Peyer's patch (tissue), 4 donors: ENCODE measurements at places on chromosomes 12 and 14. TPM values are rescaled to one million over a fixed set of nuclear protein-coding genes. Genes with fewer than 3 reads are reported as not detected.
A peak's percentile ranks its signal among the peaks of the same experiment; 100 is the strongest.

The JDP2 gene
- 111 TPM for total RNA-seq

The DTX1 gene
- total RNA-seq, result 33.8 TPM

The NGDN gene
- 25.5 TPM for total RNA-seq

The GPR137C gene
- total RNA-seq, result 1.7 TPM

- DNase-seq, result no peak
Measured at GRCh38 chr12:38139456-38139855, 177.1 kb upstream of the ALG10B start.

- DNase-seq, result peak; percentile 70
Measured at GRCh38 chr12:107349008-107349747, 255.8 kb upstream of the CRY1 start.

The PROX2 gene
- total RNA-seq, result not detected

The CEP128 gene
- total RNA-seq, result 51.2 TPM

The TAS2R8 gene
- total RNA-seq, result not detected

GRCh38 chr12:32455607-32456071 lies 56.3 kb downstream of the FGD4 start:
- no peak for DNase-seq

DNA sequence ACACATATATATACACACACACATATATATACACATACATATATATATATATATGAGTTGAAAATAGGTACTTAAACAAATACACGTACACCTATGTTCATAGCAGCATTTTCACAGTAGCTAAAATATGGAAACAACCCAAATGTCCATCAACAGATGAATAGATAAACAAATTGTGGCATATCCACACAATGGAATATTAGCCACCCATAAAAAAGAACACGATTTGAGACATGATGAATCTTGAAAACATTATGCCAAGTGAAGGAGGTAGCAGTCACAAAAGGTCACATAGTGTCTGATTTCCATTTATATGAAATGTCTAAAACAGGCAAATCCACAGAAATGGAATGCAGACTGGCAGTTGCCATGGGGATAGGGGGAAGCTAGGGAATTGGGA lies 276.3 kb downstream of the KSR2 start:
- DNase-seq, result no peak

DNA sequence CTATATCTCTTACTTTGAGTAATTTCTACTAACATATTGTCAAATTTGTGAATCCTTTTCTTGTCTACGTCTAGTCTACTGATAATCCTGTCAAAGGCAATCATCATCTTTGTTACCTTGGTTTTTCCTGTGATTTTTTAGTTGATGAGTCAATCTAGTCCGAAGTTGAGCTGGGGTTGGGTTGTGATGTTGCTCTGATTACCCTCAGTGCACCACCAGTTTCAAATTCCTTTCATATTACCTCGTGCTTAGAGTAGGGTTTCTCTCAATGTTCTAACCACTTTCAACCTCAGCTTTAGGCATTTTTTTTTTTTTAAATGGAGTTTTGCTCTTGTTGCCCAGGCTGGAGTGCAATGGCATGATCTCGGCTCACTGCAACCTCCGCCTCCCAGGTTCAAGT lies 186.8 kb downstream of the BTG1 start:
- no peak for DNase-seq

The WDR89 gene
- total RNA-seq, result 7.4 TPM

DNA sequence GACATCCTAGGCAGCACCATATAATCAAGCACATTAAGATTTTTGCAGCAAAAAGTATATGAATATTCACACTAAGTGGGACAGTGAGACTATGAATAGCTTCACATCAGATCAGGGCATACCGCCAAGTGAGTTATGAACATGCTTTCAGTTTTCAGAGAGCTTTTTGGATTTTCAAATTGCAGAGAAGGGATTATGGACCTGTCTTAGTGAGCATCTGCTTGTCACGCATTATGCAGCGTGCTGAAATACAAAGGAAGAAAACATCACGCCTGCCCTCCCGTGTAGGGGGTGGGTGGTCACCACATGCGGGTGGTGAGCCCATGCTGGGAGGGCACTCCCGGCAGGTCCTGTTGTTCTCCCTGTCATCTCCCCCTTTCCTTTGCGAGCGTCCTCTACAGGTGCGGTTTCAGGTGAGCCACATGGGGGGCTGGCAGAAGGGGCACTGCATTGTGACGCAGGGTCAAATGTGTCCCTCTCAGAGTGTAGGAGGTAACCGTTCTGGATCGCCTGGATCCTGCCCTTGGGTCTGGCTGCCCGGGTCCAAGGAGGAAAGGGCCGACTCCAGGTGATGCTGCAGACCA lies 42.6 kb downstream of the TRAF3 start:
- DNase-seq, result no peak

GRCh38 chr14:83709116-83709515 lies 1820.8 kb upstream of the FLRT2 start:
- no peak for DNase-seq

DNA sequence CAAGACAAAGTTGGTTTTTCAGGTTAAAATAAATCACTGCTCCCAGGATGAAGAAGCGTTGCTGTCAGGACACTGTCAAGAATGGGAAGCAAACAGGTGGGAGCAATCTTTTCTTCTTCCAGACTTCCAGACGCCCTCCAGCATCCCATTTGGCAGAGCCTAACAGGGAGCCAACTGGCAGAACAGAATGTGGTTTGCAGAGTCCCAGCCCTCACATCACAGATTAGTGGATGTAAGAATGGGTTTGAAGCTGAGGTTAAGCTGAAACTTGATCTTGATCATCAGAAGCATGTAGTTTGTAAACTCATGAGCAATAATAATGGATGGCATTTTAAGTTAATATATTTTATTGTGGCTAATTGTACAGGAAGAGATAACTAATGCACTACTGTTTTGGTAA lies 636.4 kb downstream of the SLC6A15 start:
- DNase-seq, result no peak

The ASCL1 gene
- total RNA-seq, result not detected

- no peak for DNase-seq
Measured at GRCh38 chr12:101474711-101475386, at the start of gene SPIC. TSS of gene SPIC (plus strand) at chr12:101475336. CDS start at chr12:101476905, 1,569 bp downstream.

The GPR135 gene
- 8.0 TPM for total RNA-seq

DNA sequence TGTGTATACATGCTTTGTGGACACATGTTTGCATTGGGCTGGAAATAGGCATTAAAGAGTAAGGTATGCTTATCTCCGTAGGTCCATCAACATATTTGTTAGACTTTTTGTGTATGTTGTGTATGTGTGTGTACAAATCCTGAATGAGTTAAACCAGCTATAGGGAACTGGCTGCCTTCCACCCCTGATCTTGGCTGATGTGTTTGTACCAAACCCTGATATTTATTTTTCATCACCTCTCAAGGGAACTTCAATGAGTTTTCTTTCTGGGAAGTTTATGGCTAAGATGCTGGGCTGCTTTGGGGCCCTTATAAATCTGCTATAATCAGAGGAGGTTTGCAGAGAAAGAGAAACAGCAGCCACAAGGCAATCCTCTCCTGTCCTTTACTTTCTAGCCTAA lies 37.1 kb upstream of the CISTR start:
- DNase-seq, result no peak

DNA sequence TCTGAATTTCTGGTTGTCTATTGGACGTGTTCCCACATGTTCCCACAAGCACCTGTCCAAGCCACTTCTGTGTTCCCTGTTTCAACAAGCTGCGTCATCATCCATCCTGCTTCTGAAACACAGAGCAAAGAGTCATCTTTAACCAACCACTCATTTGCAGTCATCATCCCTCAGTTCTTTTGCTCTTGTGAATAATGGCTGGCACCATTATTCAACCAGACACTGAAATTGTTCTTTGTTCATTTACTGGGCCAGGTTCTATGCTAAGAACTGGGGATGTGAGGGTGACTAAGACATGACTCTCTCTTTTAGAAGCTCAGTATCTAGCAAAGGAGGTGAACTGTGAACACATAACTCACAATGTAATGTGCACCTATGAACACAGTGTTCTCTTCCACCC lies 40.7 kb upstream of the ANO4 start:
- no peak for DNase-seq

The PPFIA2 gene
- 3.2 TPM for total RNA-seq

The BEST3 gene
- total RNA-seq, result not detected

- DNase-seq, result no peak
Measured at GRCh38 chr14:72303930-72304329, 371.7 kb downstream of the RGS6 start.

The SLC38A4 gene
- 0.18 TPM for total RNA-seq

DNA sequence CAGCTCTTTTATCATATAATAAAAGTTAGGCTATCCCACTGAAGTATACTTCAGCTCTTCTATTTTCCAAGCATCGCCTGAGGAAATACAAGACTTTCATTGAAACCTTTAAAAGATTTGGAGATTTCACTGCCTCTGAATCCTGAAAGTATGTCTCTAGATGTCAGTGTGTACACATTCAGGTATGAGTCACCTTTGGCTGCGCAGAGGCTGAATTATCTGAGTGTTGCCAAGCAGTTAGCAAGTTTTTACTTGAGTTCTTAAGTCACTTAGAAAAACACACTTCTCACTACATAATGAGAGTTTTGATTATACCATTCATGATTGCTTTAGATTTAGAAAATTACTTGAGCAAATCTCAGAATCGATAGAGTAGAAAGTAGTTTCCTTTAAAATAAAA lies 210.3 kb downstream of the TMTC2 start:
- no peak for DNase-seq

GRCh38 chr14:85527006-85527405 lies 2.9 kb upstream of the FLRT2 start:
- no peak for DNase-seq

DNA sequence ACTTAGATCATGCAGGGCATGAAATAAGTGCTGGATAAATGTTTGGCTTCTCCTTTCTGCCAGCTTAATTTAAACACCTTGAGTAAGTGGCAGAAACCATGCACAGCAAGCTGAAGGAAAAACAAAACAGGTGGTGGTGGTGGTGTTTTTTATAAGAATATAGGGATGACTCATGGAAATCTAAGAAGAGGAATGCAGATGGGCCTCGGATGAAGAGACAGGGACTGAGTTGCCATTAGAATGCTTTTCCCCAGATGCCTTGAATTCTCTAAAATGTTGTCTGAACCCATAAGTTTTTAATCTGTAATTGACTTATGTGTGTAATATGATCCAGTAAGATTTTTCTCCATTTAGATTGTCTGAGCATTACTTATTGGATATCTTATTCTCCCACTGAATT lies 93.1 kb upstream of the ZDHHC17 start:
- no peak for DNase-seq

GRCh38 chr14:105043641-105044040 lies 21.6 kb downstream of the GPR132 start:
- DNase-seq, result no peak

DNA sequence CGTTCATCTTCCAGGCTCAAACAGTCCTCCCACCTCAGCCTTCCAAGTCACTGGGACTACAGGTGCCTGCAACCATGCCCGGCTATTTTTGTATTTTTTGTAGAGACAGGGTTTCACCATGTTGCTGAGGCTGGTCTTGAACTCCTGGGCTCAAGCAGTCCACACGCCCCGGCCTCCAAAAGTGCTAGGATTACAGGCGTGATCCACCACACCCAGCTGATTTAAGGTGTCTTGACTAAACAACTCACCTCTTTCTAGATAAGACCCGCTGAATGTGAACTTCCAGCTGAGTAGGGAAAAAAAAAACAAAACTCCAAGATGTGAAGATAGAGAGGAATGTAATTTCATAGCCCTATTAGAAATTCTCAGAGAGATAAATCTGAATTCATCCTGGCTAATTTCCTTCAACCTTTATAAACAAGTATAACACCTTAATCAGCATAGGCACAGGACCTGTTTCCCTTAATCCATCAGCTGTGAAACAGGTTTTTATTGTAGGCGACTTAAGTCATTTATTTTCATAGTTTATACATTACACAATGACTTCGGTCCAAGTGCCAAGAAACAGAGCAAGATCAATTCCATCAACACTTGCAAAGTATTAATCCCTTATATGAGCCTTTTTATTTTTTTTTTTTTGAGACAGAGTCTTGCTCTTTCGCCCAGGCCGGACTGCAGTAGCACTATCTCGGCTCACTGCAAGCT lies 51.5 kb downstream of the HCAR2 start:
- no peak for DNase-seq

DNA sequence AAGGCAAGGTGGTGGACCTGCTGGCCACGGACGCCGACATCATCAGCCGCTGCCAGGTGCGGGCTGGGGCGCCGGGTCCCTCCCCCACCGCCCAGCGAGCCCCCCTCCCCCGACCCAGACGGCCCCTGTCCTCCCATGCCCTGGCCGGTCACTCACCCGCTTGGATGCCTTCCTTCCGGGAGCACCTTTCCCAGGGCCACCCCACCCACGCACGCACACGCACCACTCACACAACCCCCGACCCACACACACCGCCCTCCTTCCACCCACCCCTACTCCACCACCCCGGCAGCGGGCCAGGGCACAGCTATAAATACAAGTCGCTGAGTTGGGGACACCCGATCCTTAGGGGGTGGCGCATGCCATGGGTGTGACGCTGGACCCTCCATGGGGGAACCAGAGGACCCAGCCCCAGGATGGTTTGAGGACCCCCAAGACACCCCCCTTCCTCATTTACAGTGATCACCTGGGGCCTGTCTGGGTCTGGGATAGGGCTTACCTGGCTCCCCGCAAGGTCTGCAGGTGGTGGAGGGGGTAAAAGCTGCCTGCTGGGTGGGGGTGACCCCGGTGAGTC lies 465 bp downstream of the ADSS1 start:
- DNase-seq, result peak; percentile 68

- DNase-seq, result peak; percentile 35
Measured at GRCh38 chr14:105857826-105858675, 331.7 kb downstream of the TMEM121 start.
